AML-193 (cell line): ENCODE measurements at places on chromosomes 1 and 21.

DNA sequence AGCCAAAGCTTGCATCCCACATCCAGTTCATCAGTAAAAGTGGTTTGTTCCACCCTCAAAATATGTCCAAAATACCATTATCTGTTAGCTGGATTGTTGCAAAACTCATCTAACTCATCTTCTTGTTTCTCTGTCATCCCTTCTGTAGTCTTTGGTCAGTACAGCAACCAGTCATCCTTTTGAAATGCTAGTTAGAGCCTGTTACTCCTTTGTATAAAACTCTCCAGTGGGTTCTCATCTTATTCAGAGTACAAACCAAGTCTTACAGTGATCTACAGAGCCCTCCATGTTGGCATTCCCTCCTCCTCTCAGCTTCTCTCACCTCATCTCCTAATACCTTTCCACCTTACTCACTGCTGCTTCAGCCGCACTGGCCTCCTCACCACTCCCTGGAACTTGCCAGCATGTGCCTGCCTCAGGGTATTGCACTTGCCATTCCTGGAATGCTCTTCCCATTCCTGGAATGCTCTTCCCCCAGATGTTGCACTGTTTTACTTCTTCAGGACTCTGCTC is 70.6 kb downstream of the LAMC1 start:
- DNase-seq = no peak

DNA sequence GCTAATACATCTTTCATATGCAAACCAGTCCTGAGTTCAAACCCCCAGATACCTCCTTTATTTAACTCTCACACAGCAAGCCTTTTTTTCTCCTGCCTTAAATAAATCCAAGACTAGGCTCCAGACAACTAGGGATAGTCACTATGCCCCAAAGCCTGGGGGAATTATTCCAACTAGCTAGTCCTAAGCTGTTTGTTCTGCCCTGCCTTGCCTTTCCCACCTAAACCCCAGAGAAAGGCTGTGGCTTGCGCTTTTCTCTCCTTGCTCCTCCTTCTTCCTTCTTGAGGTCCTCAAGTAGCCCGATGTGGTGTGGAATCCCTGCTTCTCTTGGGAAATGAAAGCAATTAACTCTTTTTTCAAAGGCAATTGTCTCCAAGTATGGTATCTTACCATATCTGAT is 31.8 kb downstream of the C1orf87 start:
- DNase-seq = no peak

DNA sequence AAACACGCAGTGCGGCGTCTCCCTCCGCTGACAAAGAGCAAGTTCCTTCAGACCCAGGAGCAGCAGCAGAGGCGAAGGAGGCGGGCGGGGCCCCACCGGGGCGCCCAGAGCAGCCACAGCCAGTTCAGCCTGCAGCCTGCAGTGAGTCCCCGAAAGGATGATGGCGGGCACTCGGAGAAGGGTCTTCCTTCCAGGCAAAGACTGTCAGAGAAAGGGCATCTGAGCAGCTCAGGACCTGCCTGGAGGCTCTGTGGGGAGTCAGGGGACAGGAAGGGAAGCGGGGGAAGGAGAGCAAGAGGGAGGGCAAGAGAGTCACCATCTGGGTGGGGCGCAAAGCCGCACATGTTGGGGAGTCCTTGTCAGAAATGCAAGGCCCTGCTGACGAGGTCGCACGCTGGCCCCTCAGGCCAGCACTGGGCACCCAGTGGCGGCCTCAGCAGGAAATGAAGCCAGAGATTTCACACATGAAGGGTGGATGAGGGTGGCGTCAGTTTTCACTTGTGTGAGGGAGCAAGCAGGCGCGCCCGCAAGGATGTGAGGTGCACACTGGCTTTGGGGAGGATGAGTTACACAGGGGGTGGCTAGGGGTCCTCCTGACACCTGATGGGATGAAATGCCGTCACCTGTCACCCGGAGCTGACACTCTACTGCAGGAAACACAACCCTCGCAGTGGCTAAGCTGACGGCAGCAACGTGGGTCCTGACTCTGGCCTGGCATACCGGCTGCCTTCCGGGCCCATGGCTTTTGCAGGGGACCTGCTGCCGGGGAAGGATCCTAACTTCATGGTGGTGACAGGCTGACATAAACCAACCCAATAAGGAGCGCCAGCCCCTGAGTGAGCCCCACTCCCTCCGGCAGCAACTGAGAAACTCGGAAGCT is 6.6 kb downstream of the LRRC47 start:
- no peak for DNase-seq

DNA sequence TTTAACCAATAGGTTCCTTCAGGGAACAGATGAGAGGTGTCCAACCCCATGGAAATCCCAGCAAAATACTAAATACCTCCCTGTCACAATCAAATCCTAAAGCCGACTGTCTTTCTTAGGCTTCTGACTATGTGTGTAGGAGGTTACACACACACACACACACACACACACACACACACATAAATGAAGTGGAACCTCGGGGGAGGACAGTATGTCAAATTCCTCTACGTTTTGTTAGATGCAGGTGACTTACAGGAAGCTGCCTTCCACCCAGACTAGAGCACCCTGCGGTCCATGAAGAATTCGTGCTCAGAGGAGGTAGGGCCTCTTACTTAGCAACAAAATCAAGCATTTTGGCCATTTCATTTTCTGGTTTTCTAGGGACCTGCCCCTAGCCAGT is 16.4 kb downstream of the RSPH1 start:
- no peak for DNase-seq

GRCh38 chr1:217563179-217563578 is 67.7 kb downstream of the GPATCH2 start:
- no peak for DNase-seq

GRCh38 chr1:236351875-236352573 is 42.1 kb upstream of the EDARADD start:
- DNase-seq = no peak

- DNase-seq = no peak
Observed at GRCh38 chr1:6360517-6361070, 33.0 kb downstream of the ACOT7 start.

GRCh38 chr1:205714190-205714905 is 34.0 kb upstream of the SLC45A3 start:
- DNase-seq = peak; percentile 54

- DNase-seq = no peak
Observed at GRCh38 chr1:68918563-68918962, 421.7 kb upstream of the DEPDC1 start.

DNA sequence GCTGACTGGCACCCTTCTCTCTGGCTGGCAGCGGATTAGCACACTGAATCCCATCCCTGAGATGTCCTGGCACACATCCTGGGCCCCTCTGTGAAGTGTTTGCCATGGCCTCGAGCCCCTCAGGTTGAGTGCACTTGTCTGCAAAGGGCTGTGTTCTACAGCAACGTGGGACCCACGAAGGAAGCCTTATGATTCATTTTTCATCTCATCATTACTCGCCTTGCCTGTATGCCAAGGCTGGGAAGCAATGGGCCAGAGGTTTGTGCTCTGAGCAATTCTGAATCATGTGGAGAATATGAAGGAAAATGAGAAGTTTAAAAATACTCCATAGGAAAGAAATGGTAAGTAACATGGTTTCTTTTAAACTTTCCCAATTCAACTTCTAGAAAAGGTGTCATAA is 124.8 kb upstream of the LMO4 start:
- no peak for DNase-seq

GRCh38 chr1:212366901-212367300 is 47.8 kb downstream of the PACC1 start:
- DNase-seq = no peak

GRCh38 chr1:78892260-78892840 is 114.2 kb downstream of the ADGRL4 start:
- no peak for DNase-seq

- no peak for DNase-seq
Observed at GRCh38 chr1:56080123-56080522, 499.2 kb downstream of the PLPP3 start.

DNA sequence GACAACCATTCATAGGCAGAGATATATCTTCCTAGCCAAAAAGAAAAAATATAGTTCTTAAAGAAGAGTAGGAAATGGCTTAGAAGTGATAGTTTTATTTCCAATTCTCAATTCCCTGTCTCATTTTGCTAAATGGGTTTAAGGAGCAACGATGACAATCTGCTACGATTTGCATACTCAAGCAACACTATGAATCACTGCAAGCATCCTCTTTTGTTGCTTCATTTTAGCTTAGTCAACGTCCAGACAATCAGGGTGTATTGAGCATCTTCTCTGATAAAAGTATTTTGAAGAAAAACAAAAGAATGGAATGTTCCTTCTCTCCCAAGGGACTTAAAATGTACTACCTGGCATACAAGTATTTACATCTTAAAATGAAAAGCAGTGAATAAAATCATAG is 80.6 kb downstream of the RGS7 start:
- no peak for DNase-seq

DNA sequence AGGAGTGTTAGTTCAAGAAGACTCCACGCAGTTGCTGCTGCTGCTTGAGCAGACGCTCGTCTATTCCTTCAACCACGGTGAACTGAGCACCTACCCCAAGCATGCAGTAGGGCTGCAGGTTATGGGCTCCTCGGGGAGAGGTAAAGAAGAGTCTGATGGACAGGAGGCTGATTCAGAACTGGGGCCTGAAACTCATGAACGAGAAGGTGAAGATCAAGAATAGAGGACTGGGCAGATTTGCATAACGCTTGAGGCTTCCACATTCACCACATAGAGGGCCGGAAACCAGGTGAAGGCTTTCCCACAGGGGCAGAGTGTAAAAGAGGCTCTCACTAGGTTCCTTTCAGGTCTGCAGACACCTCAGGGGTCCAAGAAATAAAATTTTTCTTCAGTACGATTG is 9.1 kb downstream of the ABCA4 start:
- DNase-seq = no peak

- no peak for DNase-seq
Observed at GRCh38 chr1:4695241-4695640, 40.8 kb downstream of the AJAP1 start.

GRCh38 chr21:40404396-40404800 is 442.6 kb downstream of the DSCAM start:
- DNase-seq = no peak

- no peak for DNase-seq
Observed at GRCh38 chr1:154418062-154418921, 13.1 kb downstream of the IL6R start.

- no peak for DNase-seq
Observed at GRCh38 chr1:248697907-248698306, 4.7 kb downstream of the OR14I1 start.
